Kidney glomerular epithelial cell (primary cell): ENCODE measurements at places on chromosomes 2 and 18.
A peak's percentile ranks its signal among the peaks of the same experiment; 100 is the strongest.

DNA sequence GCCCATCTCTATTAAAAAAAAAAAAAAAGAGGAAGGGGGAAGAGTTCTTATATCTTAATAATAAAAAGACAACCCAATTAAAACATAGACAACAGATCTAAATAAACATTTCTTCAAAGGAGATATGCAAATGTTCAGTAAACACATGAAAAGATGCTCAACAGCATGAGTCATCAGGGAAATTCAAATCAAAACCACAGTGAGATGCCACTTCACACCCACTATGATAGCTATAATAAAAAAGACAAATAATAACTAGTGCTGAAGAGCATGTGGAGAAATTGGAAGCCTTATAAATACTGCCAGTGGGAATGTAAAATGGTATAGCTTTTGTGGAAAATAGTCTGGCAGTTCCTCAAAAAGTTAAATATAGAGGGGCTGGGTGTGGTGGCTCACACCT lies 61.5 kb upstream of the CYP20A1 start:
- DNase-seq: no peak

DNA sequence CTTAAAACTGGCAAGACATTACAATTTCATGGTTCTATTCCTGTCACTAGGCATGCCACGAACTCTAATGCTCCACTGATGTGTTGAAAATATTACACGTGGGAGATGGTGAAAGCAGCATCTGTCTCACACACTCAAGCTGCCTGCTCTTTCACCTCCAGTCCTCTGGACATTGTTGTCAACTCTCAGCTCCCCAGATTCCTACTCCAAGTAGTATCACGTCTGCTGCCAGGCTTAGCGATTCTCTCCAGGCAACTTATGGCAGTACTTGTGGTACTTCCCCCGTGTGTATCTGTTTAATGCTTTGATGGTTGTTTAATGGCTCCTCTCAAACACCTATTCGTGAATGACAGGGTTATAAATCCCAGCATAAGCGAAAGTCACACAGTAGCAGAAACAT lies 103.8 kb downstream of the TMEFF2 start:
- DNase-seq: no peak

DNA sequence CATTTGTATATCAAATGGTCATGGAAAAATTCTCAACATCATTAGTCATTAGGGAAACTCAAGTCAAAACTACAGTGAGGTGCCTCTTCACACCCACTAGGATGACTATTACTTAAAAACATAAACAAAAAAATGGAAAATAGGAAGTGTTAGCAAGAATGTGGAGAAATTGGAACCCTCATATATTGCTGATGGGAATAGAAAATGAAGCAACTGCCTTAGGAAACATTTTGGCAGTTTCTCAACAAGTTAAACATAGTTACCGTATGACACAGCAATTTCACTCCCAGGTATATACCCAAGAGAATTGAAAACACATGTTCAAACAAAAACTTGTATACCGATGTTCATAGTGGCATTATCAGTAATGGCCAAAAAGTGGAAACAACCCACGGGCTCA lies 18.1 kb upstream of the CYP26B1 start:
- DNase-seq: no peak

DNA sequence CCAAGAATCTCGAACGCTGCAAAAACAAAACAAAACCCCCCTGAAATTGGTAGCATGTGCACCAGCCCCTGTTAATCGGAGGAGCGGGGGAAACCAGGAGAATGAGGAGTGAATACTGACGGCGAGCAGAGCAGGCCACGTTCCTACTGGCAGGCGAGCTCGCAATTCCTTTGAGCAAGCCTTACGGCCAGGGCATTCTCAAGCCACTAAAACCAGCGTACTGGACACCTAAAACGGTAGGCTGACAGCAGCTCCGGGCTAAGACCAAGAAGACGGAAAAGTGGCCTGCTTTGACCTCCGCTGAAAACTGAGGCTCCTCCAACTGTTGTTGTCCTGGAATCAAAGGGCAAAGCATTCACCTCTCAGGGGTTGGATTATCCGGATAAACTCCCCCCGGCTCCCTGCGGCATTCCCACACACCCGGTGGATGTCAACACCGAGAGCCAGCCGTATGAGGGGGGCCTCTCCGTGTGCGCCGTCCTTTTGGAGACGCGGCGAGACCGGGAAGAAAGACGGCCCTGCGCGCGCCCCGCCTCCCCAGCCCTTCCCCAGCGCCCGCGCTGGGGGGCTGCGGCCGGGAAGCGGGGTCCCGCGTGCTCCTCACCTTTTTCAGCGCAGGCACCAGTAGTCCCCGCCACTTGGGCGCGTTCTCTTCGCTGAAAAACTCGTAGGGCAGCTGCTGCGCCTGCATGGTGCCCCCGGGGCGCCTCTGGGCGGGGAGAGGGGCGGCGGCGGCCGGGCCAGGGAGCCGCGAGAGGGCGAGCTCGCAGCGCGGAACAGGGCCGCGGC lies 925 bp downstream of the SOS1 start:
- peak; percentile 18 for DNase-seq

GRCh38 chr18:10444314-10445006 lies 10.0 kb upstream of the APCDD1 start:
- no peak for DNase-seq
